ENCODE measurements at places on chromosomes 6 and 20.

DNA sequence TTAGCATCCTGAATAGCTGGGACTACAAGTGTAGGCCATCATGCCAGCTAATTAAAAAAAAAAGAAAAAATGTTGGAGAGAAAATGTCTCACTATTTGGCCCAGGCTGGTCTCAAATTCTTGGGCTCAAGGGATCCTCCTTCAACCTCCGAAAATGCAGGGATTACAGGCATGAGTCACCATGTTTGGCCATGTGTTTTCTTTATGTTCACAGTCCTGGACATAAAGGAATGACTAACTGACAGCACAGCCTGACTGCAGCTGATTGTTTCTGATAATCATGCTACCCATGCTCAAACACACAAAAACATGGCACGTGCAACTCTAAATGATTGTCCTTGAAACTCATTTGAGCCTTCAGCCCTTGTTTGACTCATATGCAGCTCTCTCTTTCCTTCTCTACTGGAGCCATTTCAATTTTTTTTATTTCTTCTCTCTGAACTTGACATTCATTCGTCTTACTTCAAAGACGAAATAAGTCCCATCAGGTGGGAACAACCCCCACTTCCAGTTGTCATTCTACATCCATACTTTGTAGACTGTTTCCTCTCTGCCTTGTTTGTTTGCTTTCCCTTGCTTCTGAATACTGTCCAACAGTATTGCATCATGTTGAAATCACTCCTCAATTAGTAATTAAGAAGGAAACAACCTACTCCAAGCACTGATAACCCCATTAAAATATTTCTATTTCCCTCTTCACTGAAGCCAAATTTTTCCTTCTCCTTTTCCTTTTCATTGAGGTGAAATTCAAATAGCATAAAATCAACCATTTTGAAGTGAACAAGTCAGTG, 413.0 kb downstream of the BMP2 start:
- DNase-seq = peak; percentile 93

DNA sequence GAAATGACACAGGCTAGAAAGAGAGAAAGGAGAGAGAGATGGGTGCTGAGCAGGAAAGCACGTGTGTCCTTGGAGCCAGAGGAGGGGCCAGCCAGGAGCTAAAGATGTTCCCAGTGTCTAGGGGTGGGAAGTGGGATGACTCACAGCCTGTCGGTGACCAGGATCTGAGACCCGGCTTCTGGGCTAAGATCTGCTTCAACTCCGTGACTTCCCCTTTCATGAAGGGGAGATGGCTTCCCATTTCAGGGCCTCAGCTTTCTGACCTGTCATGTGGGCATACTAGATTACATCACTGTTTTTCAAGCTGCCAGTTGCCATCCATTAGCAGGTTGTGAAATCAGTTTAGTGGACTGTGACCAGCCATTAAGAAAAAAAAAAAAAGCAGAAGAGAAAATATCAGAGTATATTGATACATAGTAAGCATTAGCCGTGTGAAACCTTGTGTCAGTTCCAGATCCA, 5.4 kb downstream of the TGM3 start:
- DNase-seq = no peak

GRCh38 chr6:80725156-80725930, 618.9 kb downstream of the BCKDHB start:
- DNase-seq = peak; percentile 18

DNA sequence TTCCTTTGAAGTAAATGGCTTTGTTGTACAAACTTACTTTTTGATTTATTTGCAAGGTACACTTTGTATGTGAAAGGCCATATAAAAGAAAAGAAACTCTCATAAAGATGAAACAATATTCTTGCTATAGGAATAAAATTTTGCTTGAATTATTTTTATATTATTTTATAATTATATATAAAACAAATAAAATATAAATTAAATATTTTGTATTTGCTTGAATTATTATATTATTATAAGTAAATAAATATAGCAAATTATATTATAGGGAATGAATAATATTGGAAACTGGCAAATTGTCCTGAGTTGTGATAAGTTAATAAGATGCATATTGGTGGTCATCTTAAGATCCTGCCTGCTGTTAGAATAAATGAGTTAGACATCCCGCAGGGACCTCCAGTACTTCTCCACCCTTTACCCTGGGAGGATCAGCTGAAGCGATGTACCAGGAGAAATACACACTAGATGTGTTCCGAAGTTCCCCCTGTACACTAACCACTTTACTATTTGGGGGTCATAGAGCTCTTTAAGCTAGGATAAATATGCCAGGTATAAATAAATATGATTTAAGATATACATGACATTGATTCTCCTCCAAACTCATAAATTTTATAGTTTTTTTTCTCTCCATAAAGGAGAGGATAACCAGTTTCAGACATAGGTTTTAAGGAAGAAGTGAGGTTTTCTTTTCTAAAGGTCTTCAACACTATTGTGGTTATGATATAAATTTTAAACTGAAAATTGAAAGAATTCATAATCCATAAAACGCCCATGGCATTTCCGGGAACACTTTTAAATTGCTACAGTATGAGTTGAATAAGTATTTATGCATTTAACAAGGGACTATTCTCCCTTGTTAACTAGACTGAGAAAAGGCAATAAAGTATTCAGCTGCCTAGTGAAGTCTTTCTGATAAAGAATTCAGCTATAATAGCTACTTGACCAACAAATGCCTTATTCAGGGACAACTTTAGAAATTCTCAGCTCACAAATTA, 486.3 kb upstream of the MARCKS start:
- DNase-seq = no peak

- DNase-seq = no peak
Measured at GRCh38 chr6:21163110-21163837, 430.3 kb upstream of the SOX4 start.

DNA sequence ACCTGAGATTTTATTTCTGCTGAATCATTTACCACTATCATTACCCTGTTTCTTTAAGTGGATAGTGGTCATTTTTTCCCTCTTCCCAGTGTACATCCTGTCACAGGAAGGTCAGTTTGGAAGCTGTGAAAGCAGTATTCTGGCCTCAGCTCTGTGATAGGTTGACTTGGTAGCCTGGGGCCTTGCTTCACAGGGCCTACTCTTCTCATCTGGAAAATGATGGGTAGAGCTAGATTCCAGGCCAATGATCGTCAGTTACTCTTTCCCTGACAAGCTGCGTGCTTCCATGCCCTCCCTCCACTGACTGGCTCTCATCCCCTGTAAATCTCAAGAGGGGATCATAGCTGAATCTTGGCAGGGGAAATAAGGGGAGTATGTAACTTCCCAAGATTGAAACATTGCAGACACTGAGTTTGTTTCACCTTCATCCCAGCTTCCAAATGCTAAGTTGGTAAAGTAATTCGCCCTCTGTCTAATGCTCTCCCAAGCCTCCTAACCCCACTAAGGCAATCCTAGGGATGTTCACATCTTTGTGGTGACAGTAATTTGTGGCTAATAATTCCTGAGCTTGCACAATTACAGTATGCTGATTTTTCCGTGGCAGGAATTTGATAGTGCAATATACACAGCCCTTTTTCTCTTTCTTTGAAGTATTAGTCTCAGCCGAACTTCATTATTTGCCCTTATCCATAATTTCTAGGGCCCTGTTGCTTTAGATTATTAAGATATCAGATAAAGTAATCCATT, 51.2 kb downstream of the VAPB start:
- DNase-seq = no peak

- no peak for DNase-seq
Measured at GRCh38 chr6:155001934-155002333, 6.8 kb downstream of the TIAM2 start.

DNA sequence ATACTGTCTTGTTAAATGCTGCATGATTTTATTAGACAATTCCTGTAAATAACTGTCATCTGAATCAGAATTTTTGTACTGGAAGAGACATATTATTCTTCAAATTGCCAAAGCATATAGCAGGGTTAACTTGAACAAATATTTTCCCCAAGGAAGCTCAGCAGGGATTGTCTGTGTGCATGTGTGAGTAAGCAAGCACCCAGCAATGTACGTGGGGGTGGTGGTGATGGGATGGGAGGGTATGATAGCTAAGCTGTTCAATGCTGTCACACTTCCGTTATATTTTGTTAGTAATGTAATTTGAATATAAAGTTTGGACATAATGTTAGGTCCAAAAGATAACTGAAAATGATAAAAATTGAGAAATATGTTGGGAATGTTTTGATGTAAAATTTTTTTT, 118.1 kb downstream of the MYB start:
- no peak for DNase-seq

DNA sequence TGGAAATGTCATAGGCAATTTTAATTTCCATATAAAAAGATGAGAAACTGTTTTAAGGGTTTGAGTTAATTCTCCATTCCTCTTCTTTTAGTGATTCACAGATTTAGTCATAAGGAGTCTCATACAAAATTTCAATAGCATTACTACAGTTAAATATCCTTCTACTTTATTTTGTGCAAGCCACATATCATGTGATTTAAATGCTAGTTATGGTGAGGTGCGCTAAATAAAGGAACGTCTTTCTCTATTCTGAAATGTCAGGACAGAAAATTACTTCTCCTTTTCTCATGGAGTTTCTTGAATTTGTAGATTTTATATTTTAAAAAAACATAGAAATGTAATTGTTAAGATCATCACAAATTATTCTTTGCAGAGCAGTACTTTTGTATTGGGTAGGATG, 50.0 kb upstream of the SUPT3H start:
- DNase-seq = no peak

DNA sequence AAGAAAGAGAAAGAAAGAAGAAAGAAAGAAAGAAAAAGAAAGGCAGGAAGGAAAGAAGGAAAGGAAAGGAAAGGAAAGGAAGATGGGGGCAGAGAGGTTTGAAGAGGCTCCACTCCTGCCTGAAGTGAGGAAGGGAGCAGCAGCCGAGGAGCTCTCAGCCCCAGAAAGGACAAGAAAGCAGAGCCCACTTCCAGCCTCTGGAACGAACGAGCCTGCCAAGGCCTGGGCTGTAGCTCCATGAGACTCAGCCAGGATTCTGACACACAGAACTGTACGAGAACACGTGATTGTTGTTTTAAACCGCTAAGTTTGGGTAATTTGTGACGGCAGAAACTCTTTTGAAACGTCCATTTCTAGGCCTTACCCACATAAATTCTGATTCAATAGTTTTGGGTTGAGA, 69.5 kb downstream of the TTLL2 start:
- DNase-seq = no peak

GRCh38 chr20:7855545-7855944, 84.7 kb downstream of the HAO1 start:
- peak; percentile 46 for DNase-seq

- DNase-seq = peak; percentile 71
Measured at GRCh38 chr6:129598244-129599187, 111.5 kb downstream of the ARHGAP18 start.

DNA sequence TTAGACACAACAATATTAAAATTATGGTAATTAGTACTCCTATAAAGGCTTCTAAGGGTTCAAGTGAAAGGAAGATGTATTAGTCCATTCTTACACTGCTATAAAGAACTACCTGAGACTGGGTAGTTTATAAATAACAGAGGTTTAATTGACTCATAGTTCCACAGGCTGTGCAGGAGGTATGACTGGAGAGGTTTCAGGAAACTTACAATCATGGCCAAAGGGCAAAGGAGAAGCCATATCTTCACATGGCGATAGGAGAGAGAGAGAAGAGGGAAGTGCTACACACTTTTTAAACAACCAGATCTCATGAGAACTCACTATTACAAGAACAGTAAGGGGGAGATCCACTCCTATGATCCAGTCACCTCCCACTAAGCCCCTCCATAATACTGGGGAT, 52.9 kb downstream of the TINAG start:
- DNase-seq = peak; percentile 66

GRCh38 chr6:3260772-3261517, 2.2 kb downstream of the PSMG4 start:
- DNase-seq = no peak

DNA sequence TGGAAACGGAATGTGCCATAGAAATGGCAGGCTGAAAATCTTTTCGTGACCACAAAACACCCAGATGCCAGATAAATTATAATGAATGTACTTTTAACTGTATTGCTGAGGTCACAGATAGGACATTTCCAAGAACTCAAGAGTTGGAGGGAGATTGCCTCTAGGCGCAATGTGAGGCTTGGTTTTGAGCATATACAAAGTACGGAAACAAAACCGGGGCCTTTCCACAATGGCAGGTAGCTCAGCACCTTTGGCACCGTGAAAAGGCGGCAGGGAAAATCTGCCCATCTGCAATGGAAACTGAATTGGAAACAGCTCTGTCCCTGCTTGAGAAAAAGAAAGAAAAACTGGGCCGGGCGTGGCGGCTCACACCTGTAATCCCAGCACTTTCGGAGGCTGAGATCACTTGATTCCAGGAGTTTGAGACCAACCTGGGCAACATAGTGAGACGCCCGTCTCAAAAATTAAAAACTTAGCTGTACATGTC, 10.5 kb upstream of the C20orf144 start:
- DNase-seq = no peak

- DNase-seq = peak; percentile 78
Measured at GRCh38 chr6:116450769-116451740, 10.1 kb upstream of the CALHM6 start.

GRCh38 chr6:97218912-97219311, 64.1 kb downstream of the MMS22L start:
- no peak for DNase-seq

GRCh38 chr20:11266571-11266970, 592.8 kb upstream of the JAG1 start:
- peak; percentile 63 for DNase-seq

DNA sequence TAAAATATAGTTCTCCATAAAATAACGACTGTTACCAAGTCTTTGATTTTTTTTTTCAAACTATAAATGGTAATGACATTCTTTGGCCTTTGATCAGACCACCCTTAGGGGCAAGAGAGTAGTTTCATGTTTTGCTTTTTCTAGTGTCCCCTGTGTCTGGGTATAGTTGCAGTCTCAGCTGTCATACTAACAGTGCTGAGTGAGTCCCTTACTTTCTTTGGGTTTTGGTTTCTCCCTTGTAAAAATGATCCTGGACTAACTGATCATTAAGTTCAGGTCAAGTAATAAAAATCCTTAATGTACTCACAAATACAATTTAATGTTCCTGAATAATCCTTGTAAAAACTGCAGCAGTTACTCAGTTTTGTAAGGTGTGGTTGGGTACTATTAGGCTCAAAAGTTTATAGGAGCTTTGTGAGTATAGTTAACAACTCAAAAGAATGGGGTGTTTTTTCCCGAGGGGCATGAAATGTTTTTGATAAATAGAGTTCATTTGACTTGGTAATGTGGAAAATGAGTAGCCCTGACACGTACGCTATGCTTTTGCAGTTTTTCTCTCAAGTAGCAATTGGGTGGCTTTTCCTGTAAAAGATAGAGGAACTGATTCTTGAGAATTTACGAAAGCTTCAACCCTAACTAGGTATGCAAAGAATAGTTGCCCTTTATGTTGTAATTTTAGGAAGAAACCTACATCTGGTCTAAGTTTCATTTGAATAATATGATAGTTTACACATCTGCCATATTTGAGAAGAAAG, 6.2 kb downstream of the PTPN1 start:
- DNase-seq = no peak

DNA sequence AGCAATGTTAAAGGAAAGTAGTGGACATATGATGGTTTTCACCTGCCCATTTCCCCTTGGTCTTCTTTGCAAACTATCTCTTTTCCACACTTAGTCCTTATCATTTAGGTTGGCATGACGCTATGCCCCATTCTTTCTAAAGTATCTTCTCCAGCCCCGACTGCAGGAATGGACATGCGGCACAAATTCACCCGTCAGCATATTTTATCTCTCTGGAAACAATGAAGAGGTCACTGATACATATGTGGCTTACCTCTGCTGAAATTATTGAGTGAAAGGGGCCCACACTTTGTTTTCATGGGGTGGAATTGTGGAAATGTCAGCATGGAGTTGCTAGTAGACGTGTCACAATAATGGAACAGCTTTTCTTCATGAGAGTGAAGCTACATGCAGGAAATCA, 45.8 kb upstream of the MEI4 start:
- no peak for DNase-seq

- no peak for DNase-seq
Measured at GRCh38 chr20:37619496-37619895, 74.3 kb upstream of the CTNNBL1 start.
